ENCODE measurements at places on chromosomes 2 and 18.

DNA sequence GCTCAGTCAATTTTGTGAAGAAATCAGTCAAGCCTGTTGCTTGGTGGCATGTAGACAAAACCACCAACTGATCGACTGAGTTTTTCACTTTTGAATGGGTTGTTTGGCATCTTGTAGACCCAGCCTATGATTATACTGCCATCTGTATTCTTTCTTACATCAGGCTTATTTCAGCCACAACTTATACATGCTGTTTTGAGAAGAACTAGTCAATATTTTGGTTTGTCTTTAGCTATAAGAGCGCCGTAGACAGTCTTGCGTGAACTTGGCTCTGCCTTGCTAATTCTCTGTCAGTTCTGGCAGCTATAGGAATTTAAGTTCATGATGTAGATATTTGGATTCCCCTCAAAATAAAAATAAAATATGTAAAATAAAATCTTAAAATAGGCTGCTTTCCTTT, 742.0 kb upstream of the FANCL start:
- no peak for DNase-seq

DNA sequence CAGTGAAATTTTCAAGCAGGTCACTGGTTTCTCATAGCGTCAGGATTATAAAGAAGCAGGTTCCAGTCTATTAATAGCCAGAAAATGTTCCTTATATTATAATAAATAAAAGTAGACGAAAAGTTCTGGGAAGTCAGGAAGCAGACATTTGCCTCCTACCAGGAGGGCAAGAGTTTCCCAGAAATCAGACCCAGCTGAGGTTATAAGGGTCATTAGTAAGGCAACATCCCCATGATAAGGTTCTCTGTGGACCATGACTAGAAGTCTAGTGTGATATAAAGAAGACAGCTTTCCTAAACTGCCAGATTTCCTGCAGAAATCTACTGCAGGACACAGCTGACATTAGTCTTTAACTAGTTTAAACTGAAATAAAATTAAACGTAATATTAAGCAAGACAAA, 210.1 kb upstream of the STK17B start:
- DNase-seq = no peak

DNA sequence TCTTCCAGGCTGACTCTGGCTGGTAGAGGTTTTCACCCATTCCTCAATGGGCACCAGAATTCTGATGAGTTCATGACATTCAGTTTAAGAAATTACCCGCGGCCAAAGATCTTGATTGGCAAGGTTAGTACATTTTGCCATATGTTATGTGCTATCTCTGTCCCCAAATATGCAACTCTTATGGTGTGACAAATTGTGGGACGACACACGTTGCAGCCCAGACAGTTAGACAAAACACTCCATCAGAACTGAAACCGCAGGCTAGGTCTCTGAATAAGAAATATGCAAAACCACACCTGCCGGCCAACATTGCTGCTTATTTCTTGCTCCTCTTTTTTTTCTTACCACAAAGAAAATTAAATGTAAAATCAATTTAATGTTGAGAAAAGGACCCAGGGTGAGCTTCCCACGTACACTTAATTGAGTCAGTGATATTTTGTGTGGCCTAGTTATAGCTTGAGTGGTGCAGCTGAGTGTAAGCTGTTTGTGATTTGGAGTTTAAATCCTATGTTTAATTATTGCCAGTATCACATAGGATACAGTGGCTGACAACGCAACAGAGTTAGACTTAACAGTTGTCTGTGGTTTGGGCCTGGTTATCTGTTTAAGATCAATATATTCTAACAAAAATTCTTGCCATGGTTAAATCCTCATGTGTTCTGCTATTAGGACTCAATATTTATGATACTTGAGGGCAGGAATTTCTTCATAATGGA, 35.7 kb upstream of the LTBP1 start:
- DNase-seq = no peak

- no peak for DNase-seq
Measured at GRCh38 chr2:189848276-189848675, 64.0 kb downstream of the PMS1 start.

DNA sequence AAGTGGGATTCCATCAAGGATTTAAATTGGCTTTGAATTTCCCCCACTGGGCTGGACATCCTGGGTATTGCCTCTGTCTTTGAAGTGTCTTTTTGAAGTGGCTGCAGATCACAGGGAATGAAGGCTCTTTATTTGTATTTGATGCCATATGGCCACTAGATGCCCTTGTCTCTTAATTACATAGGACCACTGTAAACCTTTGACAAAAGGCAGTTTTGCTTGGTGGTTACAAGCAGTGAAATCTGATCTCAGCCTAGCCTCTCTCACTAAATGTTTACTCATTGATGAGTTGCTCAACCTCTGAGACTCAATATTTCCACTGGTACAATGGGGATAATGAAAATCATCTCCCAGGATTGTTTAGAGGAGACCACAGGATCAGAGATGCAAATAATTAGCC, 102.2 kb downstream of the INSIG2 start:
- DNase-seq = peak; percentile 24

DNA sequence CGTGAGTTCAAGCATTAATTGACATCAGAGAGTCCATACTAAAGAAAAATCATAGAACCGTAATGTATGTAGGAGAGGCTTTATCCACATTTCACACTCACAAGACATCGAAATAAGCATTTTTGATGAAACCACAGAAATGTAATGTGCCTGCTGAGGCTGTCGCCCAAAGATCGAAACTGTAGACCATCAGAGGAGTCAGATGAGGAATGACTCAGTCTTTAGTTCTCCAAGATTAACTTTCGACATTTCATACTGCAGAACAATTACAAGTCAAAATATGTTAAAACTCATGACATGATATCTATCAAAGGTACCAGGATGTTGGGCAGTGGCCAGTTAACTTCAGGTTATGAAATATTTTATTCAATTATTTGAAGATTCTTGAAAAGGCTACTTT, 79.6 kb downstream of the RAB31 start:
- DNase-seq = no peak

DNA sequence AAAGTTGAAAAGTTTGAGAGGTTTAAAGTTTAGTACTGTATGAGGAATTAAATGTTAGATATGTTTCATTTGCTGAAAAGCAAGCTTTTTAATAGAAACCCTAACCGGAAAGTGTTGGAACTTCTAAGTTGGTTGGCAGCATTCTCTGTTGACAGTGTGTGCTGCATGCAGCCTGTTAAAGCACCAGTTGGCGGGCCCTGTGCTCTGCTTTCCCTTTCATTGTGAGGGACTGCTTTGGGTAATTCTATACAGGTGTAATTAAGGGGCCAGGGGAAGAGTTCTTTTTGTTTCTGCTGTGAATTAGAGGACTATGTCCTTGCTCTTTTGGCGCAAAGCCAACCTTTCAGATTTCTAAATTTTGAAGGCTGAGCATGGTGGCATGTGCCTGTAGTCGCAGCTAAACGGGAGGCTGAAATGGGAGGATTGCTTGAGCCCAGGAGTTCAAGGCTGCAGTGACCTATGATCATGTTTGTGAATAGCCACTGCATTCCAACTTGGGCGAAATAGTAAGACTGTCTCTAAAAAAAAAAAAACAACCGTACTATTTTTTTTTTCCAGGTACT, 20.1 kb downstream of the PLEKHB2 start:
- DNase-seq = peak; percentile 11

GRCh38 chr2:107607054-107607453, 219.6 kb upstream of the RGPD4 start:
- DNase-seq = no peak

DNA sequence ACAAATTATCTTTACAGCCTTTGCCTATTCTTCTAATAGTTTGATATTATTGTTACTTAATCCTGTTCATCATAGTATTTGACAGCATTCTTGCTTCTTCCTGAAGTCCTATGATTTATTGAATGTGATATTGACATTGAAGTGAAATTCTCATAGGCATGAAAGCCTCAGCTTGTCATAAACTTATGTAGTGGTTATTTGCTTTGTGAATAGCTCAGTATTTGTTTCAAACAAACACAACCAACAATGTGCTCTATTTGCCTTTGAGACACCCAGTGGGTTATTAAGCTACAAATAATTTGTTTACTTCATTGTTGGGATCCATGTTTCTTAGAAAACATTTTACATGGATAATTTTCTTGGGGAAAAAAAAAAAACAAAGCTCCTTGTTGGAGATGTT, 57.2 kb downstream of the TTC39C start:
- no peak for DNase-seq

Data from NCI-H345 (cell line).